ENCODE measurements at places on chromosomes 16 and 17.

GRCh38 chr17:57121308-57122042 lies 36.4 kb downstream of the AKAP1 start:
- DNase-seq: no peak

- DNase-seq: no peak
Measured at GRCh38 chr16:26668026-26668425, 398.7 kb upstream of the C16orf82 start.

- no peak for DNase-seq
Measured at GRCh38 chr17:12983991-12984884, 33.6 kb downstream of the ELAC2 start.

DNA sequence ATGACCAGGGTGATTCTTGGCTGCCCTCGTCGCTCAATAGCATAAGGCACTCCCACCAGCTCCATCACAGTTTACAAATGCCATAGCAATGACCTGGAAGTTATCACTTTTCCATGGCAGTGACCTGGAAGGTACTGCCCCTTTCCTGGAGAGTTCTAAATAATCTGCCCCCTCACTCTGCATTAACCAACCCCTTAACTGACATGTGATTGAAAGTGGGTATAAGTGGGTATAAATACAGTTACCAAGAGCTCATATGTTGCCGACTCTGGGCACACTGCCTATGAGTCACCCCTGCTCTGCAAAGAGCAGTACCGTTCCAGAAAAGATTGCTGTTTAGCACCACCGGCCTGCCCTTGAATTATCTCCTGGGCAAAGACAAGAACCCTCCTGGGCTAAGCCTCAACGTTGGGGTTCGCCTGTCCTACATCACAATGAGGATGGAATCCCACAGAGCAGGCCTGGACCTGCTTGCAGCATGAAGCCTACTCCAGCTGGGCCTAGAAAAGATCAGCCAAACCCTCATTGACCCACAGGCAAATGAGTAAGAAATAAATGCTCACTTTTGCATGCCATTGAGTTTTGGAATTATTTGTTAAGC lies 95.2 kb upstream of the SEC14L1 start:
- no peak for DNase-seq

Measured in stimulated activated naive CD4-positive, alpha-beta T cell treated with Interleukin-2 at 50 U/mL for 16 hours (primary cell).